ENCODE measurements at places on chromosomes 3 and 15.

- H3K4me3 ChIP-seq, result no peak overlapping the region
- no peak overlapping the region for H3K27ac ChIP-seq
- H3K27me3 ChIP-seq, result no peaks in the 10 kb centered on the region
- H3K4me1 ChIP-seq, result no peaks in the 10 kb centered on the region
Measured at GRCh38 chr15:78023081-78023665, 54.3 kb downstream of the TBC1D2B start.

GRCh38 chr15:64720188-64720587 lies 55.2 kb downstream of the RBPMS2 start:
- peaks cover 23% of the 10 kb centered on the region for H3K4me1 ChIP-seq
- H3K27me3 ChIP-seq, result no peaks in the 10 kb centered on the region
- H3K4me3 ChIP-seq, result no peak overlapping the region
- DNase-seq, result no peak
- peaks cover 4% of the 10 kb centered on the region for H3K36me3 ChIP-seq
- peak overlapping the region; percentile 86 for H3K27ac ChIP-seq

DNA sequence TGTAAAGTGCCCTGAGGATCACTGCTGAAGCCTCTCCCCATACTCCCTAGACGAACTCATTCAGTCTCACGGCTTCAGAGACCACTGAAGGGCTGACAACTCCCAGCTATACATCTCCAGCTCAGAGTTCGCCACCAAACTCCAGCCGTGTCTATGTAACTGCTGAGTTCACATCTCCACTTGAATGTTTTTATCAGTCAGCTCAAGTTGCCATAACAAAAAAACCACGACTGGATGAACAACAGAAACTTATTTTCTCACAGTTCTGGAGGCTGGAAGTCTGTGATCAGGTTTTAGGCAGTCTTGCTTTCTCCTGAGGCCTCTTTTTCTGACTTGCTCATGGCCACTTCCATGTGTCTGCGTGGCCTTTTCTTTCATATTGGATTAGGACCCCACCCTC lies 223.0 kb upstream of the LRRFIP2 start:
- DNase-seq, result no peak
- H3K4me3 ChIP-seq, result no peak overlapping the region
- peaks cover 12% of the 10 kb centered on the region for H3K36me3 ChIP-seq
- no peaks in the 10 kb centered on the region for H3K27me3 ChIP-seq

DNA sequence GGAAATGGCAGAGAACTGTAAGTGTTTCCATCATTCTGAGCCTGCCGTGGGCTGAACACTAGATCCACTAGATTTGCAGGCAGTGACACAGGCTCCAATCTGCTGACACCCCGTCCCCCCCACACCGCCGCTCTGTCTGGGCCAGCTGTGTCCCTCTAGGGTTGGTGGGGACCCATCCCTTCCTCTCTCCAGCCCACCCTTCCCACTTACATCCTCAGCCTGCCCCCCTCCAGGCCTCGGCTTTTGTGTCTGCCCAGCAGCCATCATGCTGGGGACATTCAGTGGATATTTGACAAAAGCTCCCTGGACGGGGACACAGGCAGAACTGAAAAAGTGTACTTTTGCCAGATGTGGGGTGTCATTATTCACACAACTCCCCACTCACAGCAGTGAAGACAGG lies 10.7 kb upstream of the LRRK1 start:
- no peak overlapping the region for H3K4me3 ChIP-seq
- no peaks in the 10 kb centered on the region for H3K36me3 ChIP-seq
- no peak overlapping the region for H3K27ac ChIP-seq
- no peaks in the 10 kb centered on the region for H3K27me3 ChIP-seq
- no peak for DNase-seq
- H3K4me1 ChIP-seq, result no peaks in the 10 kb centered on the region

DNA sequence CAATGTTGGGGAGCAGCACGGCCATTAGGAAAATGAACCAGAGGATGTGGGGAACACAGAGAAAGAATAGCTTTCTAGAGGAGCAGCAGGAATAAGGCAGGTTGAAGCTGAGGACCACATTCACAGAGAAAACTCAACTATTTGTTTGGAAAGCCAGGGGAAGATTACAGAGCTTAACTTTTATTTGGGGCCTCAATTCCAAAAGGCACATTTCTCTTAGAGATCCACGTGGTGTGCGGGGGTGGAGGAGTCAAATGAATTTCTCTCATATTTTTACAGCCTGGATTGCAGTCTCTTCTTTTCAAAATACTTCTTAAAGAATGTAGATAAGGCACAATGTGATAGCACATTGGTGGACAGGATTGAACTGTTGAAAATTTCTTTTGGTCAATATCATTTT lies 253.7 kb downstream of the ROBO1 start:
- peaks cover 6% of the 10 kb centered on the region for H3K27me3 ChIP-seq
- H3K36me3 ChIP-seq, result no peaks in the 10 kb centered on the region
- no peak for DNase-seq
- H3K27ac ChIP-seq, result no peak overlapping the region
- no peaks in the 10 kb centered on the region for H3K4me1 ChIP-seq

DNA sequence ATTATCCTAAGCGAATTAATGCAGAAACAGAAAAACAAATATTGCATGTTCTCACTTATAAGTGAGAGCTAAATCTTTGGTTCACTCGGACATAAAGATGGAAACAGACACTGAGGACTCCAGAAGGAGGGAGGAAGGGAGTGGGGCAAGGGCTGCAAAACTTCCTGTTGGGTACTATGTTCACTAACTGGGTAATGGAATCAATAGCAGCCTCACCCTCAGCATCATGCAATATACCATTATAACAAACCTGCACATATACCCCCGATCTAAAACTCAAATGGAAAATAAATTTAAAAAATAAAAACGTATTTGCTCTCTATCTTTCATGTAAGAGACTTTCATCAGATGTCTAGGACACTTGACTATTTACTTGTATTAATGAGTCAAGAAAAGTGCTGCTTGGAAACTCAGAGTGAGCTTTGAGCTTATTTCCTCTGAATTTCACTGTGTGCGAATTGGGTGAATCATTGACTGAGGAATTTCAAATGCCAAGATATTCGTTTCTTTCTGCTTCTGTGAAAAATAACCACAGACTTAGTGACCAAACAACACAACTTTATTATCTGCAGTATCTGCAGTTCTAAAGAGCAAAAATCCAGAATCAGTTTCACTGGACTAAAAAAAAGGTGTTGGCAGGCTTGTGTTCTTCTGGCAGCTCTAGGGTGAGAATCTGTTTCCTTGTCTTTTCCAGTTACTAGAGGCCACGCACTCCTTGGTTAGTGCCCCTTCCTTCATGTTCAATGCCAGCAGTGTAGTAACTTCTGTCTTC lies 18.4 kb downstream of the TM4SF18 start:
- no peak overlapping the region for H3K4me3 ChIP-seq
- no peak for DNase-seq
- no peaks in the 10 kb centered on the region for H3K36me3 ChIP-seq

DNA sequence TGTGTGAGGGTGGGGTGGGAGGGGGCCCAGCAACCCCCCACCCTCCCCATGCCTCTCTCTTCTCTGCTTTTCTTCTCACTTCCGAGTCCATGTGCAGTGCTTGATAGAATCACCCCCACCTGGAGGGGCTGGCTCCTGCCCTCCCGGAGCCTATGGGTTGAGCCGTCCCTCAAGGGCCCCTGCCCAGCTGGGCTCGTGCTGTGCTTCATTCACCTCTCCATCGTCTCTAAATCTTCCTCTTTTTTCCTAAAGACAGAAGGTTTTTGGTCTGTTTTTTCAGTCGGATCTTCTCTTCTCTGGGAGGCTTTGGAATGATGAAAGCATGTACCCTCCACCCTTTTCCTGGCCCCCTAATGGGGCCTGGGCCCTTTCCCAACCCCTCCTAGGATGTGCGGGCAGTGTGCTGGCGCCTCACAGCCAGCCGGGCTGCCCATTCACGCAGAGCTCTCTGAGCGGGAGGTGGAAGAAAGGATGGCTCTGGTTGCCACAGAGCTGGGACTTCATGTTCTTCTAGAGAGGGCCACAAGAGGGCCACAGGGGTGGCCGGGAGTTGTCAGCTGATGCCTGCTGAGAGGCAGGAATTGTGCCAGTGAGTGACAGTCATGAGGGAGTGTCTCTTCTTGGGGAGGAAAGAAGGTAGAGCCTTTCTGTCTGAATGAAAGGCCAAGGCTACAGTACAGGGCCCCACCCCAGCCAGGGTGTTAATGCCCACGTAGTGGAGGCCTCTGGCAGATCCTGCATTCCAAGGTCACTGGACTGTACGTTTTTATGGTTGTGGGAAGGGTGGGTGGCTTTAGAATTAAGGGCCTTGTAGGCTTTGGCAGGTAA lies 8.1 kb downstream of the FAM131A start:
- H3K4me3 ChIP-seq, result no peak overlapping the region
- H3K36me3 ChIP-seq, result peaks cover 49% of the 10 kb centered on the region
- H3K27me3 ChIP-seq, result no peaks in the 10 kb centered on the region
- peak; percentile 82 for DNase-seq

DNA sequence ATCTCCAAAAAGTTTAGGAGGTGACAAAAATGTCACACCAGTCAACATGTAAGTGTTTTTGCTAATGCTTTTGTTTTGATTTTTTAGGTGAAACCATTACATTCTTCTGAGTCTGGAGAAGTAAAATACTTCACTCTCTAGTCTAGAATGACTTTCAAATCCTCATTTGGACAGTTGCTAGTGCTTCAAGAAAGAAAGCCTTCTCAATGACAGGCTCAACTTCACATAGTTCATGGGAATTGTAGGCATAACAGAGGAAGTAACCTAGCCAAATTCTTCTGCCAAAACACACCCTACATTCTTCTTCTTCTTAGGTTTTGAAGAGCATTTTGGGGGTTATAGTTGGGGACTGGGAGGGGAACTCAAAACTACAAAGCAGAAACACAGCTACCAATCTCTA lies 29.4 kb upstream of the HEG1 start:
- no peak overlapping the region for H3K4me3 ChIP-seq
- no peak overlapping the region for H3K27ac ChIP-seq
- H3K27me3 ChIP-seq, result no peaks in the 10 kb centered on the region

DNA sequence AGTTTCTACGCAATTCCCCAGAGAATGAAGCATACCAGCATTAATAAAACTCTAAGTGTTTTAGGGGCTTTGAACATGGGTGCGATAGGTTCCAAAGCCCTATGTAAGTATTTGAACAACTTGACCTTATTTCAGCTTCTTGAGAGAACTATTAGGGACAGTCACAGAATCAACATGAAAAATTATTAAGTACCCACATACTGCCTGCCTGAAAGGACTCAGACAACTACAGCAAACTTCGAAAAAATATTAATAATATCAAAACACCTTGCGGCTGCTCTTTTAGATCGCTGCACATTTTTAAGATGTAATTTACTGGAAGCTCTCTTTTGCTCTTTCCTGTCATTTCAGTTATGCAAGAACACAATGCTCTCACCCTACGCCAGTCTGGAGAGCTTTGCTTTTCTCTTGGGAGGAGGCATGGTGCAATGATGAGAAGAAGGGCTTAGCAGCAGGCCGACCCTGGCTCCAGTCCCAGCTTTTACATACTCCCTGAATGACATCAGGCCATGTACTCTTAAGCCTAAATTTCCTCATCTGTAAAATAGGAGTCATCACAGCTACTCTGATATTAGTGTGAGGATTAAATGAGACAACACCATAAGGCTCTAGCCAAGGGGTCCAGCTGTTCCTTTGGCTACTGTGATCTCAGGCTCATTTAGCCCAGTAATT lies 640.7 kb downstream of the FHIT start:
- peak; percentile 92 for DNase-seq
- H3K4me3 ChIP-seq, result no peak overlapping the region
- H3K27ac ChIP-seq, result peak overlapping the region; percentile 23
- no peaks in the 10 kb centered on the region for H3K36me3 ChIP-seq
- H3K27me3 ChIP-seq, result no peaks in the 10 kb centered on the region
- peaks cover 23% of the 10 kb centered on the region for H3K4me1 ChIP-seq

DNA sequence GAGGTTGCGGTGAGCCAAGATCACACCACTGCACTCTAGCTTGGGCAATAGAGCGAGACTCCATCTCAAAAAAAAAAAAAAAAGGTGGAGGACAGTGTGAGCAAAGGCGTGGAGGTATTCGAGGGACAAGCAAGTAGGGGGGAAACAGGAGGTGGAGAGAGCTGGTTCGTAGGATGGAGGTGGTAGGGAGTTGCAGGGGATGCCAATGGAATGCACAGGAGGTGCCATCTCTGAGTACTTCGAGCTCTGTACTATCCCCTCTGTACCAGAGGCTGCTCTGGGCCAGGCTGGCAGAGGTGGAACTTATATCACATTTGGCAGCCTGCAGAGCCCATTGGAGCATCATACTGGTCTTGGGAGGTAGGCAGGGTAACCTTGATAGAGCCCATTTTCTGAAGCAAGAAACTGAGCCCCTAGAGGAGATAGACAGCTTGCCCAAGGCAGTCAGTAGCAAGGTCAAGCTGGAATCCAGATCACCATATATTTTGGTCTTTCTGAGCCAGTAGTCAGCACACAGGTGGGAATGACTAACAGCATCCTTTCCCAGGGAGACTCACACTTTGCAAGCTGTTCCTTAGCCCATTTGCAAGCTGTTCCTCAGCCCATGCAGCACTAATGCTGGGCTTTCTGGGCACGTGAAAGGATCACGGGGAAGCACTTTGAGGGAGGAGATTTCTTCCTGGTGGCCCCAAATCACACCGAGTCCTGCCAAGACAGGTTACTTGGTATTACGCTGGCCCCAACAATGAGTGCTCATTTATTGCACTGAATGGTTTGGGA lies 9.2 kb upstream of the CCDC33 start:
- no peaks in the 10 kb centered on the region for H3K36me3 ChIP-seq
- no peak for DNase-seq
- no peak overlapping the region for H3K27ac ChIP-seq
- H3K4me3 ChIP-seq, result no peak overlapping the region
- H3K4me1 ChIP-seq, result peaks cover 8% of the 10 kb centered on the region

GRCh38 chr3:58350627-58351013 lies 17.9 kb downstream of the PXK start:
- H3K27ac ChIP-seq, result no peak overlapping the region
- H3K4me3 ChIP-seq, result no peak overlapping the region
- H3K36me3 ChIP-seq, result no peaks in the 10 kb centered on the region
- H3K27me3 ChIP-seq, result no peaks in the 10 kb centered on the region
- no peaks in the 10 kb centered on the region for H3K4me1 ChIP-seq

- no peaks in the 10 kb centered on the region for H3K36me3 ChIP-seq
- no peaks in the 10 kb centered on the region for H3K27me3 ChIP-seq
- H3K4me1 ChIP-seq, result no peaks in the 10 kb centered on the region
- no peak overlapping the region for H3K27ac ChIP-seq
- H3K4me3 ChIP-seq, result no peak overlapping the region
- no peak for DNase-seq
Measured at GRCh38 chr15:41341519-41341918, 8.8 kb downstream of the NUSAP1 start.
